Fibroblast of the aortic adventitia (primary cell): ENCODE measurements at places on chromosomes 7 and 10. TPM values are rescaled to one million over a fixed set of nuclear protein-coding genes. Genes with fewer than 3 reads are reported as not detected.

SERPINE1 gene
- 23.1 and 341 TPM in 2 replicates for total RNA-seq

COL17A1 gene
- 2.0 and 2.3 TPM in 2 replicates for total RNA-seq

- DNase-seq: no peak
These were observed 101.8 kb downstream of the GALNT11 start for GRCh38 chr7:152127229-152127628.

KLF14 gene
- total RNA-seq: 0.09 TPM in 1 of 2 replicates, not detected in the other

DNA sequence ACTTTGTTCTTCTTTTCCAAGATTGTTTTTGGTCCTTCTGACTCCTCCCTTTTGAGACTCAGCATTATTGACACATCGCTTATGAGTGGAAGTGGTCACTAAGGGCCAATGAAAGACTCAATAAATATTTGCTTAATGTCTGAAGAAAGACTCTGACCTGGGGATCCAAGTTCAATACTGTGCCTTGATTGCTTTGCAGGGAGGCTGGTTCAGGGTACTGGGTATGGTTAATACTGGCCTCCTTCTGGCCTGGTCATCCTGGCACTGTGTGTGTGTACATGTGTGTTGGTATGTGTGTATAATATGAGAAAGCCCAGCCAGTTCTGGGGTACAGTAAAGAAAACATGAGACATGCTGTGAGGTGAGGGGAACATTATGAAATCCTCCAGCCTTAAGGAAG, 7.6 kb upstream of the PDZD8 start:
- no peak for DNase-seq

RAB18 gene
- total RNA-seq: 48.5 and 114 TPM in 2 replicates

NUTM2B gene
- 0.09 TPM in 1 of 2 replicates, not detected in the other for total RNA-seq

TCAF2 gene
- 1.6 TPM in 2 replicates for total RNA-seq

BAIAP2L1 gene
- total RNA-seq: 1.1 and 2.8 TPM in 2 replicates

CYP17A1 gene
- total RNA-seq: not detected in 2 replicates

DNA sequence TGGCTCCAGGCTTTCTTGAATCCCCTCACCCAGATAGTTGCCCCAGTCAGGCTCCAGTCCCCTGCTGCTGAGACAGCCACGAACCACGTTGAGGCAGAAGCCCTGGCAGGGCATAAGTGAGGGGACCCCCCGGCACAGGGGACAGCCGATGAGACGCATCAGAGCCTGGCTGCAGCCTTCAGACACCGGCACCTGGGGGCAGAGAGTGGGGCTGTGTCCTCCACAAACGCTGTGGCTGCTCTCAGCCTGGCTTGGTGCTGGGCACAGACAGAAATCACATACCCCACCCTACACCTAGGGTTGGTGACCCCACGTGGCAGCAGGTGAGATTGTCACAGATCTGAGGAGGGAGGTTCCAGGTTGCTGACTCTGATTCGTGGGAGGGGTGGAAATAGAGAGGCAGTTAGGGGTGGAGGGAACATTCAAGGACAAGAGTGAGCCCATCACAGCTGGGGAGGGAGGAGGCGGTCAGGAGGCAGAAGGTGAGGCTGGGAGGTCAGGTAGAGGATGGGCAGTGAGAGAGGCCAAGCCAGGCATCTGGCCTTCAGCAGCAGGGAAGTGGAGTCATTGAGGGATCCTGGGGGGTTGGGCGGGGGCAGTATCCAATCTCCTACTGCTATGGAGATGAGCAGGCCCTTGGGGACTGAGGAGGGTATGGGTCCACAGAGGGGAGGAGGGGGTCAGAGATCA, 3.2 kb downstream of the GPC2 start:
- DNase-seq: no peak

DNA sequence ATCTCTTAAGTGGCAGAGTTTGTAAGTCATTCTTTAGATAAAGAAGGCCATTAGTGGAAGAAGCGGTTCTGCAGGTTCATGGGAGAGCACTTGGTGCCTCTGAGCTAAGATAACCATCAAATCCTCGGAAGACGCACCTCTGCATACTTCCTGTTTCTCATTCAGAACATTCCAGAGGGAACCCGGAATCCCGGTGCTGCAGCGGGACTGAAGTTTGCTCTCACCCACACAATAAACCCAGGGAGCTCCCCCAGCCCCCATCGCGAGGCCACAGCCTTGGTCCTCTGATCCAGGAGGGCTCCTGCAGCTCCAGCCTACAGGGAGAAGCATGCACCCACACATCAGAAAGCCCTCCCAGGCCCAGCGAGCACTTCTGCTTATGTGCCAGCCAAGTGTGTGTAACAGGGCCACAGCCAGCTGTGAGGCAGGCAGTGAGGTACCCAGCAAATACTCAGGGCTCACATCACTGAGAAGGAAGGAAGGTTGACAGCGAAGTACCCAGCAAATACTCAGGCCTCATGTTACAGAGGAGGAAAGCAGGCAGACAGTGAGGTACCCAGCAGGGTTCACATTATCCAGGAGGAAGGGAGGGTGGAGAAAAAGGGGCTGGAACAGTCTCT, 142.4 kb downstream of the DIP2C start:
- no peak for DNase-seq

DNA sequence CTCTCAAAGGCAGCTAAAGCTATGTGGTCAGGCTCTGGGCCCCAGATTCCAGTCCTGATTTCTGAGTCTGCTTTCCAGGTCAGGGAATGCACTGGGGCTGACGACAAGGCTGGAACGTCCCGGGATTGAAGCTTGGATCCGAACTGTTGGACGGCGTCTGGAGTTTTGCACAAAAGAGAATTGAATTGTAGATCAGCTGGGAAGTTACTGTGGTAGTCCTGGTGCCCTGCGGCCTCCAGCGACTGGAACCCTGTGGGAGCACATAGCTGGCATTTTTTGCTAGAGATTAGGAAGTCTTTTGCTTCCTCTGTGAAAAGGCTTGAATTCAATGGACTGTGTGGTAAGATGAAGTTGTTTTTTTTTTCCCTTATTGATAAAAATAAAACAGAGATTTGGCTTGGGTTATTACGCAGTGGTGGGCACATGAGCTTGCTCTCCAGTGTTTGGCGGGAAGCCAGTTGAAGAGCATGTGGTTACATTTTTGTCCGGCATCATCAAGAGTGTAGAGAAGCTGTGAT, at the start of gene HK1:
TSS of gene HK1 (plus strand) at position 51 of the 518 bp plus-strand sequence.
- DNase-seq: peak; percentile 72

DNA sequence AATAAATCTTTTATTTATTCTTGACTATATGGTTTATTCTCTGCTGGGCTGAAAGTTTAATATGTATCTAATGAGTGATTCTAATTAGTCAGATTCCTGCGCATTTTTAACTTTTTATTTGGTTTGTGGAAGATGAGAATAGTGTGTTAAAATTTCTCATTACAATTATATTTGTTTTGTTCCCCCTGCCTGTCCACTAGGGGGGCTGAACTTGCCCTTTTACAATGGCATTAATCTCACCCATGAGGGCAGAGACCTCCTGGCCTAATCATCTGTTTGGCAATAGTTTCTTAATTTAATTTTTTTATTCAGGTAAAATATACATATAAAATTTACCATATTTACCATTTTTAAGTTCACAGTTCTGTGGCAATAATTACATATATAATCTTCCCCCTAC, 278.5 kb upstream of the NPY start:
- no peak for DNase-seq

DPP6 gene
- total RNA-seq: not detected in 2 replicates

DNA sequence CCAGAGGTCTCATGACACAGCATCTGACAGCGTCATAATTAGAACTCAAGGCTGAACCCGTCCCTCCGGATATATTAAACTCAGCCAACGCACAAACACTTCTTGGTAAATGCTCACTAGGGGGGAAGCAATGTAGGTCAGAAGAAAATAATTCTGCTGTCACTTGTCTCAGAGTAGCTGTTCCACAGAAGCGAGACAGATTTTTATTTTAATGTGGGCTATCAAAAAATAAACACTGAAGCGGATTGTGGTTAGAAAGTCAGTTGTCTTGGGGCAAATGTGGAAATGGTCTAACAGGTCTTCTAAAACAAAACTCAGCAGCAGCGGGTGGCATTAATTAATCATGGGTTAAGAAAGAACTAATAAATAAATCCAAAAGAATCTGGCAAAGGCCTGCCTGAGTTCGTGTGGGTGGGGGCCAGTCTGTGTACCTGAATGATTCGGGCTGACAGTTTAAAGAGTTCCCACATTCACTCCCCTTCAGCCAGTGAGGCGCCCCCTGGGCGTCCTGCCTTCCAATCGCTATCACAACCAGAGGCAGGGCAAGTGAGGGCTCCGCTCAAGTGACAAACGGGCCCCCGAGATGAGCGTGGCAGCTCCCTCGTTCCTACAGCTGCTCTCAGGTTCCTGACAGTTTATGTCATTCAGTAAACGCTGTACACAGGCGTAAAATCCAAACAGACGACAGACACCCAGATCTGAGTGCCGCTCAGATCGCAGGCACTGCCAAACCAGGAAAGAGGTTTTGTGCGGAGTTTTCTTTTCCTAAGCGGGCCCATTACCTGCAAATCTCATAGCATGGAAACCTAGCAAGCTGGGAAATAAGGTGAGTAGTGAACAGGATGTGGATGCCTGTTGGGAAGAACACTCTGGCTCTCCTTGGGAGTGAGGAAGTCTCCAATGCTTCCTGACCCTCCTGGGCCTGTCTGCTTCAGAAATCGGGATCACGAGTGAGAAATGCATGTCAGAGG, 52.9 kb downstream of the NRAP start:
- DNase-seq: no peak

DNA sequence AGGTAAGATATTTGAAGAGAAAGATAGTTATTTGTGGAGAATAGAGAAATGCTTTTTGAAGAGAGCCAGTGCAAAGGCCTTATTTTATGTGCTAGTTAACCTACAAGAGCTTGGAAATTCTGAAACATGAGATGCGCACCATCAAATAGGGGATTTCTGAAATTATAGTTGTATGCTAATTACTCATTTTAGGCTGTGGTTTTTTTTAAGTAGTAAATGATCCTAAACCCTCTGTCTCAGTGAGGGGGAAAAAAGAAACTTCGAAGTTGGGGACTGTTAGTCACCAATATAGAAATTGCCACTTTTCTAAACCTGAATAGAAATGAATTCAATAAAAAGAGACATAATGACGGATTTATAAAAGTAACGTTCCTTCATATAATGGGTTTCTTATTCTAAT, 119.3 kb upstream of the MDFIC start:
- DNase-seq: no peak

CC2D2B gene
- total RNA-seq: 0.09 TPM in 1 of 2 replicates, not detected in the other

DNA sequence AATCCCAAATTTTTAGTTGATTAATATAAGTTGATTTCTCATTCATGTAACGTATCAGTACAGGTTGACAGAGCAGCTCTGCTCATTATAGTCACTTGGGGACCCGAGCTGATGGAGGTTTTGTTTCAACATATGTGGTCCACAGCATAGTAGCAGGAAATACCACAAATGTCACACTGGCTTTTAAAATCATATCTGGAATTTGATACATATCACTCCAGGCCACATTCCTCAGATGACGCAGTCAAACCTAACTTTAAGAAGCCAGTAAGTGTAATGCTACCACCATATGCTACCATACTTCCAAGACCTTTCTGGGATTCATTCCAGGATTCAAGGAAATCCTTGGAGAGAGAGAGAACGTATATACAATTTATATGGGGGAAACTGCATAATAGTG, 156.3 kb downstream of the PHF14 start:
- no peak for DNase-seq

DNA sequence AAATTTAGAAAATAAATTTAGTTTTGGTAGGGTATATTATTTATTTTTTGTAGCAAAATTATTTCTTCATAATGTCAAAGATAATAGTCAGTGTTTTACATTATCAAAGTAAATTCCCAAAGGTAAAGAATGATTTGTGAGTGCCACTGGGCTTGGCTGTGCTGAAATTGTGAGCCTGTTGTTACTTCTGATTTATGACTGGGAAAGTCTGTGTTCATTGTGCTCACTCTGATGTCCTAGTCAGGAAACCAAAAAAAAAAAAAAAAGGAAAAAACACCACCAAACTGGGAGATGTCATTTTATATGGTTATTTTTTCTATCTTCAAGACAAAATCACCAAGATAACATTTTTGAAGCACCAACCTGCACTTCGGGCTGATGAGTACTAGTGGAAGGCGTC, 44.3 kb downstream of the MDFIC start:
- no peak for DNase-seq

ADAMTS14 gene
- 2.0 and 5.3 TPM in 2 replicates for total RNA-seq

- DNase-seq: no peak
These were observed 17.2 kb upstream of the GPR158 start for GRCh38 chr10:25157650-25158049.

UNC5B gene
- total RNA-seq: 20.6 and 35.7 TPM in 2 replicates

DNA sequence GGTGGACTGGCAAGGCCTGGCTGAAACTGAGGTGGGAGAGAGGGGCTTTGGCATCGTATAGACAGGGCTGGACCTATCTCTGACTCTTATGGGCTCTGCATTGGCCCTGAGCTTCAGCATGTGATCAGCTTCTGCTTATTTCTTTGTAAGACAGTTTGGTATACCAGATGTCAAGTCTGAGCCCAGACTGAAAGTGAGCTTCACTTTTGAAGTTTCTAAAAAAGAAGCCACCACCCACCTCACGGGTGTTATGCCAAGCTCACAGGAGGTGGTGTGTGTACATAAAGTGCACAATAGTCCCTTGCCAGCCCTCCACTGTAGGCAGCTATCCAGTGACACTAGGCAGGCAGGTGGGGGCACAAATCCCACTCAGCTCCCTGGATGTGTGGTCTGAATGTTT, 68.7 kb upstream of the SEPHS1 start:
- no peak for DNase-seq

CRYGN gene
- total RNA-seq: 0.09 and 0.16 TPM in 2 replicates
